T-helper 2 cell treated with Interferon-gamma antibody and Interleukin-4, amounts not matched to agents 100 ng/mL and 5 ng/mL, for 36 hours (primary cell): ENCODE measurements at places on chromosomes 7 and 10. TPM values are rescaled to one million over a fixed set of nuclear protein-coding genes. Genes with fewer than 3 reads are reported as not detected.

The ZNF775 gene
- total RNA-seq: 4.2 and 4.8 TPM in 2 replicates

The NUTM2B gene
- total RNA-seq: 1.5 and 1.7 TPM in 2 replicates

The NPFFR1 gene
- total RNA-seq: not detected in 2 replicates

The RTKN2 gene
- total RNA-seq: 5.0 and 5.3 TPM in 2 replicates

The TMEM243 gene
- 41.4 and 42.2 TPM in 2 replicates for total RNA-seq

The H2AZ2 gene
- 300 and 305 TPM in 2 replicates for total RNA-seq

The SMKR1 gene
- 7.6 and 7.8 TPM in 2 replicates for total RNA-seq

The FGFR2 gene
- 0.73 TPM in 1 of 2 replicates, not detected in the other for total RNA-seq

The OR2A7 gene
- total RNA-seq: 3.9 TPM in 2 replicates

The SCD gene
- 144 TPM in 2 replicates for total RNA-seq

The GRM3 gene
- total RNA-seq: not detected in 2 replicates

The WNT2 gene
- not detected in 2 replicates for total RNA-seq

The ZMIZ2 gene
- 84.1 and 87.8 TPM in 2 replicates for total RNA-seq

The CYP2C19 gene
- not detected in 2 replicates for total RNA-seq

The UPK3BL2 gene
- 20.6 and 25.0 TPM in 2 replicates for total RNA-seq

The NUTM2D gene
- 2.5 and 2.8 TPM in 2 replicates for total RNA-seq

The OPN1SW gene
- not detected in 2 replicates for total RNA-seq

The ACTA2 gene
- 9.3 and 10.6 TPM in 2 replicates for total RNA-seq

The LIPK gene
- total RNA-seq: not detected in 2 replicates

The TSPAN33 gene
- total RNA-seq: 2.7 and 3.0 TPM in 2 replicates

The WNT8B gene
- 0.27 and 0.41 TPM in 2 replicates for total RNA-seq

The LDB3 gene
- 0.05 TPM in 1 of 2 replicates, not detected in the other for total RNA-seq

The GNG11 gene
- not detected in 2 replicates for total RNA-seq

The ODAD2 gene
- 0.20 TPM in 1 of 2 replicates, not detected in the other for total RNA-seq

The PCBD1 gene
- 36.5 and 37.4 TPM in 2 replicates for total RNA-seq
